ENCODE measurements at places on chromosomes 6 and 20.

DNA sequence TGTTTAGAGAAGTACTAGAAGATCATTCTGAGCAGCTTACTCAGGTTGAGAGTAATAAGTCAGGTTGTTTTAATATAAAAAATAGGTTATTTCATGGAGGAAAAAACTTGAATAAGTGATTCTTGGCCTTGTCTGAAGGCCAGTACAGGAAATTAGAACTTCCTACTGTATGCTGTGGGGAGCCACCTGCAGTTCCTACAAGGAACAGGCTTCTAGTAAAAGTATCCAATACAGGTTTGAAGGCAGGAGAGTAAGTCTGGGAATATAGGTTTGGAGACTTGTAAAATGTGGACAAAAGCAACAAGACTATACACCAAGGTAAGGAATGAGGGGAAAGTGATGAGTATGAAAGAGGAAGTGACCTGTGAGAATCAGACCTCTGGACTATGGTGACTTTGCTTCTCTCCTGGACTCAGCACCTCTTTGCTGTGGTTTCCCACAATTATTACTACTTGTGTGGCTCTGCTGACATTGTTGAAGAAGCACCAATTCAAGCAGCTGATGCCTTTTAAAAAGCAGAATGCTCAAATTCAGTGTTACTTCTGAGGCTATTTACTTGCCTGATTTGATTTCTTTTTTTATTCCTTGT lies 278.6 kb downstream of the TBC1D7 start:
- DNase-seq, result no peak

- DNase-seq, result no peak
These were observed at the start of gene BTNL2 for GRCh38 chr6:32406857-32407256. BTNL2 (minus strand) TSS chr6:32407181; CDS start chr6:32407123, 58 bp downstream.

DNA sequence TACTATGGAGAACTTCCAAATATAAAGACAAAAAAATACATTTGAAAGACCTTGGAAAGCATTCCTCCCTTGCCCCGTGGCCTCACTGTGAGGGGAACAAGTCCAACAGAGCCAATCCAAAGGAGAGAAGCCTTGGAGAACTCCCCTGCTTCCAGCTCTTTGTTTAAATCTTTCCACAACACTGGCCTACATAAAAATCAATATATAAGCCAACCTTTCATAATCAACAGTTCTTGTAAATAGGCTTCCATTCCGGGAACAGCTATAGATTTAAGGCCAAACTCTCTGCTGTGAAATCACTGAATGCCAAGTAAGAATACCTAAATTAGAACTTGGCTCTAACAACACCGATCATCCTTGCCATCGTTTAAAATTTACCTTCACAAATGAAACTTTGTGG lies 242.1 kb downstream of the HACE1 start:
- no peak for DNase-seq

- no peak for DNase-seq
These were observed 45.7 kb downstream of the RNASET2 start for GRCh38 chr6:166910601-166911000.

DNA sequence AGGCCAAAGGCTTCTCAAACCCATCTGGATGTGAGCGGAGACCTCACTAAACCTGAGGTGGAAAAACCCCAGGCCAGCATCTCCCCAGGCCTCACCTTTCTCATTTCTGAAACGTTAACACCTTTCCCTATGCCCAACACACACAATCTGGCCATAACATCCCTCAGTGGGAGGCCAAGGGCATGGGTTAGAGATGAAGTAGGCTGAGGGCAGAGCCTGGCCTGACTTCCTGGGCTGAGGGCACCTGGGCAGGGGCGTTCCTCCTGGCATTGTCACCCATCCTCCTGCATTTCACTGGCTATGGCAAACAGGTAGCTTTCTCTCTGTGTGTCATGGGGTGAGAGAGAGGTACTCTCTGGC lies 8.4 kb downstream of the MOCS1 start:
- DNase-seq, result no peak

DNA sequence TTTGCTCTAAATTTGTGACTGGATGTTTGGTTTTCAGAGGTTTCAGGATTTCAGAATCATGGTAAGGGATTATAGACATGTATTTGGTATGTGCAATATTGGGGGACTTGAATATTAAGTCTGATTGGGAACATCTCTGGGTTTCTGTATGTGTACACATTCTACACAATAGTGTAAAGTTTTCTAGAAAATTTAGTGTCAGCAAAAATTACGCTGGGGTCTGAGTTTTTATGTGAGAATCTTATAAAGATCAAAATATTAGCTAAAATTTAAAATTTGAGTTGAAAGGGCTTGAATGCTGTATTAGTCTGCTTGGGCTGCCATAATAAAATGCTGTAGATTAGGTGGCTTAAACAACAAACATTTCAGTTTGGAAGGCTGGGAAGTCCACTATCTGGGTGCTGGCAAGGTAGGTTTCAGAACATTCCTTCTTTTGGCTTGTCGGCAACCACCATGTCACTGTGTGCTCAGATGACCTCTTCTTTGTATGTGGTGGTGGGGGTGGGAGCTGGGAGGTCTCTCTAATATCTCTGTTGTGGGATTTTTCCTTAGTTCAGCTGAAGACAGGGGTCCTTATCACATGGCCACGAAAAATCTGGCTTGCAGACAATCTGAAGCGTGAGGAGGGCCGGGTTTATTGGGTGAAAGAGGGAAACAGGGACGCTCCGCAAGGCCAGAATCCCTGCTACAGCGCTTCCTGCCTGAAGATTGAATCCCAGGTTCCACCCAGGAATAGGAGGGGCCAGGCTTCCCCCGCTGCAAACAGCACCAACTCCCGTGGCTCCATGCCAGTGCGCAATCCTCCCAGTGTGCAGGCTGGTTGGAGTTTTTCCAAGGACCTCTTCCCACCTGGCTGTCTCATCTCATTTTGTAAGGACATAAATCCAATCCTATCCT lies 299.7 kb downstream of the PLCB1 start:
- DNase-seq, result no peak

GRCh38 chr20:48747840-48748414 lies 79.9 kb downstream of the PREX1 start:
- no peak for DNase-seq

- peak; percentile 49 for DNase-seq
These were observed 89.8 kb upstream of the PAX1 start for GRCh38 chr20:21615617-21616080.

GRCh38 chr6:137282254-137282653 lies 63.1 kb upstream of the IFNGR1 start:
- DNase-seq, result no peak

DNA sequence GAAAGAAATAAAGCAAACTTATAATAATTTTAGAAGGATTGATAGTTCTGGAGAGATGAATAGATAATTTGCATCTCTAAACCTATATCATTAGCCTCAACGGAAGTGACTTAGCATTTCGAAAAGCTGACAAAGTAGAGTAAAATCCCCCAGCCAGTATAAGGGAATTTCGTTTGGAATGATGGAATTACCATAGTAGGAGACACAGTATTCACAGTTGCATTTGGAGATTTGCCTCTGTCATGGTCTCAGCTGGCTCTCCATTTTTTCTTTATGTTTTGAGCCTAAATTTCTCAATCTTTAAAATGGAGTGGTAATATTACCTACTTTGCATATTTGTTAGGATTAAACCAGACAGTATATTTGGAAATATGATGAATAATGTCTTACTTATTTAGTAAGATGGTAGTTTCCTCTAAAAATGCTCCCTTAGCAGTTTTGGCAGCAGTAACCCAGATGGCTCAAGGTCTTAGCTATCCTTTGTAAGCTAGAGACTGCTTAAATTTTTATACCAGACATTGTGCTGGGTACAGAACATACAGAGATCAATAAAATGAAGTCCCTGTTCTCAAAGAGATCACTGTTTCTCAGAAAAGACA lies 58.2 kb downstream of the SMAP1 start:
- no peak for DNase-seq

GRCh38 chr6:161866570-161866969 lies 592.7 kb upstream of the AGPAT4 start:
- no peak for DNase-seq

GRCh38 chr20:17525650-17526049 lies 5.5 kb downstream of the BFSP1 start:
- no peak for DNase-seq

- no peak for DNase-seq
These were observed 15.7 kb upstream of the IGF2R start for GRCh38 chr6:159953091-159953601.

- no peak for DNase-seq
These were observed 47.1 kb downstream of the YTHDF1 start for GRCh38 chr20:63168861-63169260.

DNA sequence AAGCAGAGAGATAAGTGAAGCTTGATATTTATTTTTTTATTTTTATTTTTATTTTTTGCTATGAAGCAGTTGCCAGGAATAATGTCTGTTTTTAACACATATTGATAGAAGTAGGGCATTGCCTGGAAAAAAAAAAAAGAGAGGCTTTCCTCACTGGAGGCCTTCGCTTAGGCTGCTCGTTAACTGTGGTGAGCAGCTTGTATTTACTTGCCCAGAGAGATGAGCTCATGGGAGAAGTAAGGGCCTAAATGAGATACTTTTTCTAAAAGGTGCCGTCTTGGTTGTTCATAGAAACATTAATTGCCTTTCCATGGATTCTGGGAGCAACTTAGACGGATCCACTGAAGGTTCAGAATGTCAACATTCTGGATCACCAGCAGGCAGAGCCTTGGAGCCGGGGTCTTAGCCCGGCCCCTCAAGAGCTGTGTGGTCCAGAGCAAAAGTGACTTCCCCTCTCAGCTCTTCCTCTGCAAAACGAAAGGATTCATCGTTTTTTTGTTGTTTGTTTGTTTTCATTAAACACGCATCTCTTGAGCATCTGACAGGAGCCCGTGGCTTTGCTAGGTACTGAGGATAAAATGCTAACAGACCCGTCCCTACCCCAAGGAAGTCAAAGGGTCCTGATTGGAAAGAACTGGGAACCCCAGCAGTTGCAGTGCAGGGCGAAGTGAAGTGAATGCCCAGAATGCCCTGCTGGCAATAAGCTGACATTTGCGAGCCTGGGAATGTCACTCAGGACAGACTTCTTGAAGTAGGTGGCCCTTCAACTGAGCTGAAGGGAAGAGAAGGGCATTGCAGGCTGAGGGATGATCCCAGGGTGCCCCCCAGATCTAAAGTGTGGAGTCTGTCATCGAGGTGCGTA lies 138.5 kb downstream of the ZDHHC14 start:
- DNase-seq, result no peak

GRCh38 chr6:83960664-83961063 lies 72.9 kb upstream of the MRAP2 start:
- DNase-seq, result no peak

DNA sequence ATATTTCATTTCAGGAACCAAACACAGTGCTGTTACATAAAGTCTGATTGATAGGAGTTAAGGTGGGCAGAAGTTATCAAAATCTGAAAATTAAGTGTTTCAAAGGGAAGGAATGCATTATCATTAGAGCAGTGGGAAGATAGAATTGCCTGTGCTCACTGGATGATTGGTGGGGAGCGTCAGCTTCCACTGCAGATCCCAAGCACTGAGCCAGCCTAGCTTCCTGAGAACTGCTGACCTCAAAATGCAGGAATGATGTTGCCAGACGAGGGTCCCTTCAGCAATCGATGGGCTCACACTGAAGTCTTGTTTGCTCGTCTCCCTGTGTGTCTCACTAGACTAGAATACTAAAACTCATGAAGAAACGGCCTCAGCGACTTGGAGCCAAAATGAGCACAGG lies 110.0 kb upstream of the PHACTR1 start:
- DNase-seq, result no peak

DNA sequence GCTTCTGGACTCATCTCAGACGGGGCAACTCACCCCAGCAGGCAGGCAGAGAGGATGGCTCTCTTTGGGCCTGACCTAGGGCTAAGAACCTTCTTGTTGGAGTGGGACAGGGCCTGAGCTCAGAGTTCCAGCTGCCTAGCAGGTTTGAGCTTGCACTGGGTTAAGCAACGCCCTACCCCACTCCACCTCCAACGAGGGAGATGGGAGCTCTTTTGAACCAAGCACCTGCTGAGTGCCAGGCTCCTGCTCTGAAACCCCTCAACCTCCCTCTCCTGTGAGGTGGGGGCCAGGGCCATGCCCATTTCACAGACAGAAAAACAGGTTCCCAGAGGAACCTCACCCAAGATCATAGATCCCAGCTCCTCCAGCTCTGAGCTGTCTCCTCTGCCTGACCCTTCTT lies 54.3 kb downstream of the SNAI1 start:
- DNase-seq, result no peak

- no peak for DNase-seq
These were observed 12.1 kb upstream of the PFDN4 start for GRCh38 chr20:54195483-54196472.

DNA sequence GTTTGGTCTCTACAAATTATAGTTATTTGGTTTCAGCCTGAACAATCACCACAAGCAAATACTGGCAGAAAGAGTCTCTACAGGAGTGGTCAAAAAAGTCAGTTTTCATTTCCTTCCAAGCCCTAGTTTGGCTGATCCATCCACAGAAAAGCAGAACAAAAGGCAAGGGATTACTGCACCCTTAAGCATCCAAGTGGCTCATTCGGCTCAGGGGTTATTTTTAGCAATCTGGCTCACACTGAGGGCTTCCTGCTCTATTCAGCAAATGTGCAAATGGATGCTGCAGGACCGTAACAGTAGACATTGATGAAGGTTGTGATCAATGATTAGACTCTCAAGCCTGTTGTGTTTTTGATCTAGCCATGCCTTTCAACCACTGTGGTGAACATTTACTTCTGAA lies 62.2 kb upstream of the FABP7 start:
- DNase-seq, result no peak

- DNase-seq, result no peak
These were observed 249.1 kb upstream of the TSHZ2 start for GRCh38 chr20:52722926-52723688.

GRCh38 chr6:66210964-66211363 lies 503.9 kb upstream of the EYS start:
- DNase-seq, result no peak

DNA sequence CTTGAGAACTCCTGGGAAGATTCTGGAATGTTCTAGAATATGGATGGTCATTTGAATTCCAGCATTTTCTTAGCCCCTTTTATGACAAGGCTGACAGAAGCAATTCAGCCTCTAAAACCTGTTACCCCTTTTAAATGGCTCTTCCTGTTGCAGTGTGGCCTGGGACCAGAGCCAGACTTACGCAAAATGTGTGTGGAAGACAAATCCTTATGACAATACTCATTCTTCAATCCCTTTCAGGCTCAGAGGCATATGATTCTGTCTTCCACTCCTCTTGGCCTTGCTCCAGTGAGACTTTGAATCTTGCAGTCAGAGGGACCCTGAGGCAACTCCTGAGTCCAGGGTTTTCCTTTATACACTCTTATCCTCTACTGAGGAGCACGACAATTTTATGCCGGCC lies 287.0 kb downstream of the CLIC5 start:
- no peak for DNase-seq

DNA sequence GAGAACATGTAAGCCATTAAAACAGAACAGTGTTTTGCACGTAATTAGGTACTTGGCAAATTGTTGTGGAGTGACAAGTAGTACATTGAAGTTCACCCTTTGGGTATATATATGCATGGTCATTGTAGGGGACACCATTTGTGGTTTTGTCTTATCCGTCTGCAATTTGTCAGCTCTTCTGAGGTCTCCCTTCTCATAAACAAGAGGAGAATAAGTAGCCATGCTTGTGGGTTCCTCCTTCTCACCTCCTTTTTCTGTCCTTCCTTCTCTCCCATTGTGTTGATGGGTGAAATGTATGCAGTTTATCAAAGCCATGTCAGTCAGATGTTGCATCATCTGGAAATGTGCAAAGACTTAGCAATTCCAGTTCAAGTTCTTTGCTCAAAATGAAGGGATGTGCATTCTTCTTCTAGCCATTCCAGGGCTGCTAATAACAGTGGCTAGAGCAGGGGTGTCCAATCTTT lies 70.9 kb downstream of the QKI start:
- DNase-seq, result no peak

- no peak for DNase-seq
These were observed 280.4 kb downstream of the ALDH8A1 start for GRCh38 chr6:134669485-134669884.
